ENCODE measurements at places on chromosomes 13 and 19.

DNA sequence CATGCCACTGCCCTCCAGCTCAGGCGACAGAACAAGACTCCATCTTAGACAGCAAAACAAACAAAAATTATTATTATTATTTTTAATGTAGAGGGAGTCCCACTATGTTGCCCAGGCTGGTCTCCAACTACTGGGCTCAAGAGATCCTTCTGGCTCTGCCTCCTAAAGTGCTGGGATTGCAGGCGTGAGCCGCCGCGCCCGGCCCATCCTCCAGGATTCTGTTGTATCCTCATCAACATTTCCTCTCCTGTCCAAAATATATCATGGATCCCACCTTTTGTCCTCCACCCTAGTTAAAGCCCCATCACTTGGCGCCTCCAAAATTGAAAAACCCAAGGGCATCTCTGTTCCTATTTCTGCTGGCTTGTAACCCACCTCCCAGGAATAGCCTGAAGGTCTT, 1.2 kb downstream of the ZNF784 start:
- no peak for DNase-seq

GRCh38 chr19:47374876-47375693, 26.0 kb downstream of the DHX34 start:
- DNase-seq, result no peak

DNA sequence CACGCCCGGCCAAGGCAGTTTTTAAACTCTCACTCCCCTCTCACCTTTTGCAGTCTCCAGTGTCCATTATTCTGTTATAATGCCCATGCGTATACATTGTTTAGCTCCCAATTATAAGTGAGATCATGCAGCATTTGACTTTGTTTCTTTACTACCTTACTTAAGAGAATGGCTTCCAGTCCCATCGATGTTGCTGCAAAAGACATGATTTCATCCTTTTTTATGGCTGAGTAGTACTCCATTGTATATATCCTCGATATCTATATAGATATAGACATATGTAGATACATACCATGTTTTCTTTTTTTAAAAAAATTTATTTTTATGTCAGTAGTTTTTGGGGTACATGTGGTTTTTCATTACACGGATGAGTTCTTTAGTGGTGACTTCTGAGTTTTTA, 8.4 kb downstream of the OR7D2 start:
- no peak for DNase-seq

DNA sequence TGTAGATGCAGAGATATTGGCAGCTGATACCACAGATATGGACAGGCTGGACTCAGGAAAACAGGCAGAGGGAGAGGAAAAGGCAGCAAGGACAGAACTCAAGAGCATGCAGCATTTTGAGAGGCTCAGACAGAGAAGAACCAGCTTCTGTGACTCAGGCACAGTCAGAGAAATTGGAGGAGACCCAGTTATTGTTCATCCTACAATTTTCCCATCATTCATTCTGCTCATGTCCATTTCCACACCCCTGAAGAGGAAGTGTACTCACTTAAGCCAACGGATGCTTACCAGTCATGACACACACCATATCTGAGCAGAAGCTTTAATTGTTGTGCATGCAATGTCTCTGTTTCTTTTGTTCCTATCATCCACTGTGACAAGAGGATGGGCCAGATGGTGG, 359.8 kb upstream of the HTR2A start:
- no peak for DNase-seq

GRCh38 chr19:7823686-7824301, 6.2 kb upstream of the EVI5L start:
- DNase-seq, result no peak

GRCh38 chr13:48403151-48403631, 9.7 kb downstream of the LPAR6 start:
- DNase-seq, result no peak

- peak; percentile 46 for DNase-seq
Measured at GRCh38 chr19:11560404-11561051, 1.5 kb upstream of the ELOF1 start.

DNA sequence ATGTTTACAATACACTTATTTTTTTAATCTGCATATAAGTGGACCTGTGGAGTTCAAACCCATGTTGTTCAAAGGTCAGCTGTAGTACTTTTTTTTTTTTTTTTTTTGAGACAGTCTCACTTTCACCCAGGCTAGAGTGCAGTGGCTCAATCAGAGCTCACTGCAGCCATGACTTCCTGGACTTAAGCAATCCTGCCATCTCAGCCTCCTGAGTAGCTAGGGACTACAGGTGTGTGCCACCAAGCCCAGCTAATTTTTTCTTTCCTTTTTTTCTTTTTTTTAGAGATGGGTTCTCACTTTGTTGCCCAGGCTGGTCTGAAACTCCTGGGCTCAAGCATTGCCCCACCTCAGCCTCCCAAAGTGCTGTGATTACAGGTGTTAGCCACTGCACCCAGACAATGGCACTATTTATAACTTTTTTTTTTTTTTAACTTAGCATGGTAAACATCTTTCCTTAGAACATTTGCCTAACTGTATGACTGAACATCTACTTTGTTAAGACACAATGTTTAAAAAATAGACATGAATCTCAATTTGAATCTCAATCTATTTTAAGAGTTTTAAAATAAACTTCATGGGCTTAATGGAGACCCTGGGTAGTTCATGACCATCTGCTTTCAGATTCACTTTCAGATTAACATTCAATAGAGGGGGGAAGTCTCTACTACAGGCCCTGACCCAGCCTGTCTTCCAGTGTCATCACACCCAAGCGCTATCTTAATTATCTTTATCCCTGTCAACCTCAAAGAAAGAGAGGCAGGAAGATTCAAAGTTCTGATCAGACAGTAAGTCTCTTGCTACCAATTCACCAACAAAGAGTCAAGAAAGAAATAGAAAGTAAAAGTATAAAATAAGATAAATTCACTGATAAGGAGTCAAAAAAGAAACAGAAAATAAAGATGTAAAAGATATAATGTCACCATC, 97.7 kb upstream of the DOCK9 start:
- DNase-seq, result no peak

GRCh38 chr13:95050800-95051615, 250.2 kb downstream of the ABCC4 start:
- DNase-seq, result no peak

- DNase-seq, result no peak
Measured at GRCh38 chr13:30752201-30752797, 17.0 kb downstream of the ALOX5AP start.

- DNase-seq, result no peak
Measured at GRCh38 chr13:77994166-77994565, 75.5 kb upstream of the EDNRB start.

DNA sequence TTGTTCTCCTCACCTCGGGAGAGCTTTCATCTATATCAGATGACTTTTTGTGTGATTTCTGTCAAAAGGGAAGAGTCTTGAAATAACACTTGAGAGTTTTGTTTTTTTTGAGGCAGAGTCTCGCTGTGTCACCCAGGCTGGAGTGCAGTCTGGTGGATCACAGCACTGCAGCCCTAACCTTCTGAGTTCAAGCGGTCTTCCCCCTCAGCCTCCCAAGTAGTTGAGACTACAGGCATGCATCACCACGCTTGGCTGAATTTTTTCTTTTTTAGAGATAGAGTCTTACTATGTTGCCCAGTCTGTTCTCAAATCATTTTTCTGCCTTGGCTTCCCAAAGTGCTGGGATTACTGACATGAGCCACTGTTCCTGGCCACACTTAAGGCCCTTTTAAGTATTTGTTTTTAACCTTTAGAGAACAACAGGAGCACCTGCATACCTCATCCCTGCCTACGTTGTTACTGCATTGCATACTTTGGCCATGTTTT, 11.4 kb downstream of the NDFIP2 start:
- no peak for DNase-seq

DNA sequence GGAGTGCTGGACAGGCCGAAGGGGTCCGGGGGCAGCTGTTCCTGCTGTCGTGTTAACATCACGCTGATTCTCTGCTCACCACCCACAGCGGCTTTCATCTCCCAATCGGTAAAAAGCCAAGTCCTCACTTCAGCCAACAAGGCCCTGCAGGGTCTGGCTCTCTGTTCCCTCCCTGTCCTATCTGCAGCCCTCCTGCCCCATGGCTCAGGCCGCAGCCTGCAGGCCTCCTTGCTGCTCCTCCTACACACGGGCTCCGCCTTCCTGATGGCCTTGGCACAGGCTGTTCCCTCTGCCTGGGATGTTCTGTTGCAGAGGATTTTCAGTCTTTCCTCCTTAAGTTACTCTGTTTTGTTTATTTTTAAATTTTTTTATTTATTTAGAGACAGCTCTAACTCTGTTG, 22.2 kb downstream of the FUZ start:
- DNase-seq, result no peak

GRCh38 chr19:50725911-50726230, 2.7 kb downstream of the CLEC11A start:
- DNase-seq, result no peak

DNA sequence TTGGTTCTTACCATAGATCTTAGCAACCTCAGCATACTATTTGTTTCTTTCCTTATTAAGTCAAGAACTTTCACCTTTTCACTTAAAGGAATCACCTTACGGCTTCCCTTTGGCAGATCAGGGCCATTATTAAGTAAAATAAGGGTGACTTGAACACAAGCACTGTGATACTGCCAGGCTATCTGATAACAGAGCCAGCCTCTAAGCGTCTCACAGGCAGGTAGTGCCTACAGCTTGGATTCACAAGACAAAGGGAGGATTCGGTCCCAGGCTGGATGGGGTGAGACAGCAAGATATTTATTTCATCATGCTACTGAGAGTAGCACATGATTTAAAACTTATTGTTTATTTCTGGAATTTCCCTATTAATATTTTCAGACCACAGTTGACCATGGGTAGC, 218.6 kb downstream of the FOXO1 start:
- DNase-seq, result no peak

DNA sequence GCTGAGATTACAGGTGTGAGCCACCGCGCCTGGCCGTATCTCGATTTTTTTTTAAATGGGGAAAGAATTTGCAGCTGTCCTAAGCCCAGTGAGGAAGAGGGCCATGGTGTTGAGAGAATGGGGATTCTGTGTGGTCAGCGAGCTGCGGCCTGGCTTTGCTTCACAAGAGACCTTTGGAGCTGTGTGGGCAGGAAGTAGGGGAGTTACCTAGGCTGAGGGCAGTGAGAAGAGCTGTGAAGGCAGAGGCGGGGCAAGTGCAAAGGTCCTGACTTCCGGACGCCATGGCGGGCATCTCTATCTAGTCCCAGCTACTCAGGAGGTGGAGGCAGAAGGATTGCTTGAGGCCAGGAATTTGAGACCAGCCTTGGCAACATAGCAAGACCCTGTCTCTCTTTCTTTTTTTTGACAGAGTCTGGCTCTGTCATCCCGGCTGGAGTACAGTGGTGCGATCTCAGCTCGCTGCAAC, 4.9 kb downstream of the AP2A1 start:
- no peak for DNase-seq

DNA sequence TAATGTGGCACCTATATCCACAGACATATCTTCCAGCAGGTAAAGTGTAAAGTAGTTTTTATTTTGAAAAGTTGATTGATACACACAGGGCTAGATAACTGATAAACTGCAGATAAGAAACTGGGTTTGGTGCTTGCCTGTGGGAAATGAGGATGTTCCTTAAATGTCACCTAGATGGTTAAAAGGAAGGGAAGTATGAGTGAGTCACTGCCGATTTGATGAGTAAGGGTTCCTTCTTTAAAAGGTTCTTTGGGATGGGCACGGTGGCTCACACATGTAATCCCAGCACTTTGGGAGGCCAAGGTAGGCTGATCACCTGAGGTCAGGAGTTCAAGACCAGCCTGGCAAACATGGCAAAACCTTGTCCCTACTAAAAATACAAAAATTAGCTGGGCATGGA, 73.8 kb upstream of the FRY start:
- no peak for DNase-seq

All from effector CD4-positive, alpha-beta T cell (primary cell).